Activated T-helper 2 cell treated with anti-CD3 and anti-CD28 coated beads, Interferon-gamma antibody, Interleukin-2, Interleukin-4, amounts not matched to agents 10 μg/mL and 5 μg/mL and 100 μg/mL, durations not matched to agents 14 hours and 24 hours and 36 hours (primary cell): ENCODE measurements at places on chromosomes 5 and 9. TPM values are rescaled to one million over a fixed set of nuclear protein-coding genes. Genes with fewer than 3 reads are reported as not detected.

TPPP gene
- total RNA-seq = 0.09 and 0.11 TPM in 2 replicates

DOCK2 gene
- 217 and 246 TPM in 2 replicates for total RNA-seq

WDR38 gene
- total RNA-seq = not detected in 2 replicates

ZNF474 gene
- not detected in 2 replicates for total RNA-seq

TSSK1B gene
- not detected in 2 replicates for total RNA-seq

AQP7 gene
- not detected in 2 replicates for total RNA-seq

PLAC8L1 gene
- total RNA-seq = 0.71 and 0.74 TPM in 2 replicates

F2RL2 gene
- total RNA-seq = 0.05 and 0.09 TPM in 2 replicates

BICD2 gene
- total RNA-seq = 22.8 and 23.6 TPM in 2 replicates
